ENCODE measurements at places on chromosomes 7 and 10. TPM values are rescaled to one million over a fixed set of nuclear protein-coding genes. Genes with fewer than 3 reads are reported as not detected.

The NSUN6 gene
- 10.5 TPM for total RNA-seq

DNA sequence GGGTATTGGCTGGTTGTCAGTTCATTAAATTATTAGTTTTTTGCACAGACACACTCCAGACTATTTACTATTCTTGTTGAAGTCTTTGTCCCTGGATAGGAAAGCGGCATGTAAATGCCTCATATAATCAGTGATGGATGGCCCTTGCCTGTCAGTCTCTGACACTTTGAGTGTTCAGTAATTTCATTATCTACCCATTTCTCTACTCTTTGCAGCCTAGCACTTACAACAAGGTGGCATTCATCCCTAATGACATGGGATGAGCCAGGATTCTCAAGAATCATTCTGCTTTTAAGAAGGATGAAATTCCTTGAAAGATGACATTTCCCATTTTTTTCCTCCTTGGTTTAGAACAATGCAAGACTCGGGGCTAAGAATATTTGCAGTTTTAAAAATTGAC lies 155.7 kb downstream of the SORCS3 start:
- peaks cover 40% of the 10 kb centered on the region for H3K27me3 ChIP-seq
- H3K4me3 ChIP-seq = no peak overlapping the region
- no peaks in the 10 kb centered on the region for H3K4me1 ChIP-seq
- no peak overlapping the region for H3K27ac ChIP-seq

DNA sequence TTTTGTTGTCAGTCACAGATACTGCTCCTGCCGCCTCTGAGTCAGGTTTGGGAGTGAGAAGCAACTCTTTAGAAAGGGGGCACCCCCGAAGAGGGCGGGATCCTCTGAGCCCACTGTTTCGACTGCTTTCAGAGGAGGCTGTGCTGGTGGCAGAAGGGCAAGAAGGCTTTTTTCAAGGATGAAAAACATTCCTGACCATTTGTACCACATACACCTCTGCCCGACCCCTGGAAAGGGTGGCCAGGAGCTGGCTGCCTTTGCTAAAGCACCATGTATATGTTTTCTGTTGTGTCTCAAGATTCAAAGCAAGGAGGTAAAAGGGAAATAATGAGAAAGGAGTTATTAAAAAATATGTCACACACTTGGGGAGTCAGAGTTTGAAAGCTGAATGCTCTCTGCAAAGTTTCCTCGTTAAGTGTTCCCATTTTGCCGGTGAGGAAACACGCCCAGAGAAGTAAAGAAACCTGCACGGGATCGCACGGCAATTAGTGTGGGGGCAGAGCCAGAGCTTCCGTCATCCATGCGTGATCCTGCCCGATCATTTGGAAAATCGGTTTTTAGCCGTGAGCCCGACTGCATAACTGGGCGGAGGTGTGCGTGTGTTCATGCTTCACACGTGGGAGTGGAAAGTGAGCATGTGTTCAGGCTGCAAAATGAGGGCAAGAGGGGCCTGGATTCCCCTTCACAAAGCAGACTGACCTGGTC lies 163.2 kb downstream of the ADAM12 start:
- no peak overlapping the region for H3K27ac ChIP-seq
- H3K27me3 ChIP-seq = peaks cover 54% of the 10 kb centered on the region
- H3K4me1 ChIP-seq = no peaks in the 10 kb centered on the region
- H3K36me3 ChIP-seq = no peaks in the 10 kb centered on the region
- no peak overlapping the region for H3K4me3 ChIP-seq

The HEPACAM2 gene
- not detected for total RNA-seq

DNA sequence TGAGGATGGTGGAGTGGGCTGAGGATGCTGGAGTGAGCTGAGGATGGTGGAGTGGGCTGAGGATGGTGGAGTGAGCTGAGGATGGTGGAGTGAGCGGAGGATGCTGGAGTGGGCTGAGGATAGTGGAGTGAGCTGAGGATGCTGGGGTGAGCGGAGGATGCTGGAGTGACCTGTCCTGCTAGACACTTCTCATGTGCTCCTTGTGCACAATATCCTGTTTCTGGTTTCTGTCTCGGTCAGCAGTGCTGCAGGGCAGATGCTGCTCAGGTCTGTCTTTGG lies 29.2 kb downstream of the ANXA8 start:
- DNase-seq = no peak
- no peak overlapping the region for H3K4me3 ChIP-seq
- H3K27ac ChIP-seq = no peak overlapping the region

The TAS2R3 gene
- total RNA-seq = 3.8 TPM

The TSC22D4 gene
- 24.4 TPM for total RNA-seq

- no peak overlapping the region for H3K27ac ChIP-seq
- no peak overlapping the region for H3K4me3 ChIP-seq
- H3K4me1 ChIP-seq = no peaks in the 10 kb centered on the region
- no peak for DNase-seq
Observed at GRCh38 chr10:86635402-86635801, 18.9 kb upstream of the OPN4 start.

The PTN gene
- total RNA-seq = 0.54 TPM

DNA sequence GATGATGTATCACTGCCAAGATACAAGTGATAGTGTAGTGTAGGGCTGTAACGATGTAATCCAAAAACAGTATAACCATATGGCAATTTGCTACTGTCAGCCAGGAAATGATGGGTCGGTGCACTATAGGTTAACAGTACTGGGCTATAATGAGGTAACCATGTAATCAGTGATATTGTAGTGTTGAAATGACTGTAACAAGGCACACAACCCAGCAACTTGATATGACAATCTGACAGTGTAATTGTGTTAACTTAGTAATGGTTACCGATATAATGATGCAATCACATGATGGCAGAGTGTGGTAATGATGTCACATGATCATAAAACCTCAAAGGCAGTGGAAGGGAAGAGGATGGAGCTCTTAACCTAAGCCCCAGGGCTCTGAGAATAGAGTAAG lies 73.8 kb upstream of the SLF2 start:
- no peaks in the 10 kb centered on the region for H3K4me1 ChIP-seq
- no peak overlapping the region for H3K27ac ChIP-seq
- no peak overlapping the region for H3K4me3 ChIP-seq
- no peak for DNase-seq
- peaks cover 8% of the 10 kb centered on the region for H3K27me3 ChIP-seq
- H3K36me3 ChIP-seq = no peaks in the 10 kb centered on the region

The CFAP58 gene
- not detected for total RNA-seq

The STOX1 gene
- 2.7 TPM for total RNA-seq

Data from Calu3 (cell line).